ENCODE measurements at places on chromosomes 6 and 20. TPM values are rescaled to one million over a fixed set of nuclear protein-coding genes. Genes with fewer than 3 reads are reported as not detected.

The PTPRT gene
- total RNA-seq, result not detected

The SLC4A11 gene
- 0.32 TPM for total RNA-seq

The GJA1 gene
- total RNA-seq, result not detected

The IL17A gene
- not detected for total RNA-seq

The FOXC1 gene
- total RNA-seq, result 0.21 TPM

The STMND1 gene
- total RNA-seq, result not detected

The HCK gene
- 31.6 TPM for total RNA-seq

The VIP gene
- not detected for total RNA-seq

The BTN3A1 gene
- total RNA-seq, result 373 TPM

The SPEF1 gene
- not detected for total RNA-seq

The XKR7 gene
- total RNA-seq, result not detected

The LY6G6C gene
- total RNA-seq, result not detected

All from natural killer cell (primary cell).